ENCODE measurements at places on chromosomes 5 and 9.

DNA sequence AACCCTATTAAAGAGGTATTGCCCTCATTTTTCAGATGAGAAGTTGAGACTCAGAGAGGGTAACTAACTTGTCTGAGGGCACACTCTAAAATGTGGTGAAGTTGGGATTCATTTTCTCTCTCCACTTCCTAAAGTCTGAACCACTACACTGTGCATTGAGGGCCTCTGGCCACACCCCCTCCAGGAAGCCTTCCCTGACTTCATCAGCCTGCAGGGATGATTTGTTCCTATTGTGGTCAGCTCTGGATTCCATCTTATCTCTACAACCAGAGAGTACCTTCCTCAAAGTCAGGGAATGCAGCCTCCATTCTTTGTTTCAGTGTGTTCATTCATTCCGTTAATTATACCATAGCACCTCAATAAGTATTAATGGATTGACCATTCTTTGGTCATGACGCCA, 356.0 kb upstream of the PANK3 start:
- no peak for DNase-seq
- no peaks in the 10 kb centered on the region for H3K27me3 ChIP-seq

DNA sequence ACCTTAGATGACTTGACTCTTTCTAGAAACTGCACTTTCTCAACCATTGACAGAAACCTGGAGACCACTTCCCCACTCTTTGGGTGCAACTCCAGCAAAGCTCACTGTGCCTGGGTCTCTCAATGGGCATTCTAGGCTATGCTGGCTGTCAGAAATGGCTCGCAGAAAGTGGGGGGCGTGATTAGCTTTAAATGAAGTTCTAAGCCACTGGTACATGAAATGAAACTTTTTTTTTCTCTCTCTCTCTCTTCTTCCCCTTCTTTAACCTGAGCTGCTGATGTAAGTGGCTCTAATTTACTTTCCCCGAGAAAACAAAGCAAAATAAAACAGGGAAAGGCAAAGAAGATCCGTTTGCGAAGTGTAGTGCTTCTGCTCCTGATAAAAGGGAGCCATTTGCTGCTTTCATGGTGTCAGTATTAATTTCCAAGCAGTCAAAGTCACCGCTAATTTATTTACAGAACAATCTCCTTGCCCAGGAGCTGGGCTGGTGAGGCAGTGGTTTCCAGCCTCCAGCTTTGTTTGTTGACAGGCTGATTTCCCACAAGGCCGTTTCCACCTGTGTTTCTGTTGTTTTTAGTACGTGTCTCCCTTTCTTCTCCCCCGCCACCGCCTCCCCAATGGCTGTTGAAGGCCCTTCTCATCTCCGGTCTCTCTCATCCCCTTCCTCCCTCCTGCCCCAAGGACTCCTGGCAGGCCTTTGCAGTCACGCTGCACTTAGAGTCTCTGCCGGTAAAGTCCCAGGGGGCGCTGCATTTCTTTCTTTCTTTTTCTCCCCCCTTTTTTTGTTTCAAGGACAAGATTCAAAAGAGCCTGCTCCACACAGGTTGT, 422.9 kb downstream of the EBF1 start:
- no peaks in the 10 kb centered on the region for H3K27me3 ChIP-seq
- H3K4me1 ChIP-seq, result no peaks in the 10 kb centered on the region
- H3K27ac ChIP-seq, result no peak overlapping the region
- DNase-seq, result no peak
- no peaks in the 10 kb centered on the region for H3K36me3 ChIP-seq
- H3K4me3 ChIP-seq, result no peak overlapping the region

DNA sequence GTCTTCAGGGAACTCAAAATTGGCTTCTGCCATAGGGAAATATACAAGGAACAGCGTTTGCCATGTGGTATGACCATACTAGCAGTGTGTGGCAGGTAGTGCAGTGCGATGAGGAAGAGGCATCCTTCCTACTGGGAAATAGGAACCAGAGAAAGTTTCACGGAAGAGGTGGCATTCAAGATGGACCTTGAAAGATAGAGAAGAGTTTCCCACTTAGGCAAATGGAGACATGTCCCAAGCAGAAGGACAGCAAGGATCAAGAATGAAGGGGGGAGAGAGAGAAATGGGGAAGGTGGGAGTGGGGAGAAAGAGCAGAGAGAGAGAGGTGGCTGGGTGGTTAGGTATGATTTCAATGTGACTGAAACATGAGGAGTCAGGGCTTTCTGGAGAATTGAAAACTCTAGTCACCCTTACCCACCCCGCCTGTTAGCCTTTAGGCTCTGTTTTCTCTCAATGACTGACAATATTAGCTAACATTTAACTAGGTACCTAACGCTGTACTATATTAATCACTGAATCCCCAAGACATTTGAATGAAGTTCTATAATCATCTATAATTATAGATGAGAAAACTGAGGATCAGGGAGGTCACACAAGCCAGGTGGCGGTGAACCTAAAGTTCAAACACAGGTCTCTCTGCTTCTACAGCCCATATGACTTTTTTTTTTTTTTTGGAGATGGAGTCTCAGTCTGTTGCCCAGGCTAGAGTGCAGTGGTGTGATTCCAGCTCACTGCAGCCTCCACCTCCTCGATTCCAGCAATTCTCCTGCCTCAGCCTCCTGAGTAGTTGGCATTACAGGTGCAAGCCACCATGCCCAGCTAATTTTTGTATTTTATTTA, 171.3 kb downstream of the NR3C1 start:
- H3K4me1 ChIP-seq, result no peaks in the 10 kb centered on the region
- no peak overlapping the region for H3K4me3 ChIP-seq
- no peak for DNase-seq
- no peaks in the 10 kb centered on the region for H3K36me3 ChIP-seq
- no peaks in the 10 kb centered on the region for H3K27me3 ChIP-seq
- H3K27ac ChIP-seq, result no peak overlapping the region

DNA sequence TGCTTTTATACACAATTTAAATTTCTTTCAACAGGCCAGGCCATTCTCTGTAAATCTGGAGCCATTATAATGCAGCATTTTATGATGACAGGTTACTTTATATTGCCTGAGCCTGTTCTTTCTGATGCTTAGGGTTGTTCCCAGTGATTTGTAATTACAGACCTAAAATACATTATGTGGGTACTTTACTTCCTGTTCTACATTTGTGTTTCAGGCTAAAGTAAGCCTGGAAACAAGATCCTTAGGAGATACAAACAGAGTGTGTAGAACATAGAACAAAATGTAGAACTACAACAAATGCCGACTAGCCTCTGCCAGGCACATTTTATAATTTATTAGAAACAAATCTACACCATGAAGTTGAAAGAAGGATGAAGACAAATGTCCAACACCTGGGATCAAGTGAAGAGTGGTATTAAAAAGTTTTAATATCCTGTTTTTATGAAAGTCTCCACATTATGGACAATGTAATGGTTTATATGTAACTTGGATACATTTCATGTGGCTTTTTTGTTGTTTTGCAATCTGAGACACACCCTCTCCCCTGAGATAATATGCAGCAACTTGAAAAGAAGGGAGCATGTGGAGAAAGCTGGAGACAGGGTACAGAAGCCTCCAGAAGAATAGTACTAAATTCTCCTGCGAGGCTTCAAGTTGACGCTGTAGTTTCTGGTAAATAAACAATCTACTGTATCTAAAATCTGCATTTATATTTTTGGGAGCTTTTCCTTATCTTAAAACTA, 46.9 kb downstream of the VCAN start:
- no peaks in the 10 kb centered on the region for H3K36me3 ChIP-seq
- no peaks in the 10 kb centered on the region for H3K4me1 ChIP-seq
- no peak for DNase-seq
- H3K4me3 ChIP-seq, result no peak overlapping the region
- no peak overlapping the region for H3K27ac ChIP-seq
- peaks cover under 1% of the 10 kb centered on the region for H3K27me3 ChIP-seq

DNA sequence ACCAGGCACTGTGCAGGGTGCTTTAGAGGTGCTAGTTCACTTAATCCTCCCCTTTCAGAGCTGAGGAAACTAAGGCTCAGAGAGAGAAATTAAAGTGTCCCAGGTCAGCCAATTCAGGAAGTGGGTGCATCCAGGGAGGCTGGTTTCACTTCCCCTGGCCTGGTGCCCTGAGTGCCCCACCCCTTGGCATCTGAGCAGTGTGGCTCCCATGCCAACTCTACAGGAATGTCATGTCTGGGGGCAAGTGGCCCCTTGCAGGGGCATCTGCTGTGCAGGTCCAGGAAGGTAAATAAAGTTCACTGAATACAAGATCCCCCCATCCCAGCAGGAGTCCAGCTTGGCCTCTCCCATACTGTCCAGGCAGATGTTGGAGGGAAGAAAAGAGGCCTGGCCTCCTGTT, 4.4 kb upstream of the N4BP3 start:
- no peaks in the 10 kb centered on the region for H3K36me3 ChIP-seq
- no peak overlapping the region for H3K27ac ChIP-seq
- DNase-seq, result no peak
- no peaks in the 10 kb centered on the region for H3K27me3 ChIP-seq

DNA sequence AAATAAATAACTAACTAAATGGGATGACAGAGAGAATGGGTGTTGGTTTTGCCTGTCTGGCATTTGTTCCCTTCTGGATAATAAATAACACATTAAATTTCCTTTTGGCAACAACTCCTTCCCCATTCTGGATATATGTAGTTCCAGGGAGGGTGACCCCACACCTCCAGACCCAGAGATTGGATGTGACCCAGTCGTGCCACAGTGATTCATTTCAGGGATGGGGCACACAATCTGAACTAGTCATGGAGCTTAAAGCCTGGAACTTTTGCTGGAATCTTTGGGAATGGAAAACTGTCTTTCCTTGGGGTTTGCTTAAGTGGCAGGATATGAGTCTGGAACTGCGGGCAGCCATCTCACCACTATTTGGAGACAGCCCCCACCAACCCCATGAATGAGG, 11.3 kb downstream of the KLF9 start:
- peaks cover 15% of the 10 kb centered on the region for H3K4me1 ChIP-seq
- H3K36me3 ChIP-seq, result no peaks in the 10 kb centered on the region
- H3K4me3 ChIP-seq, result no peak overlapping the region
- no peak overlapping the region for H3K27ac ChIP-seq

GRCh38 chr5:98933445-98934072, 4.8 kb upstream of the CHD1 start:
- no peak for DNase-seq
- no peak overlapping the region for H3K27ac ChIP-seq
- H3K27me3 ChIP-seq, result no peaks in the 10 kb centered on the region
- H3K36me3 ChIP-seq, result no peaks in the 10 kb centered on the region
- peaks cover 6% of the 10 kb centered on the region for H3K4me1 ChIP-seq

GRCh38 chr5:139514486-139514856, 31.9 kb upstream of the STING1 start:
- H3K4me1 ChIP-seq, result peaks cover 7% of the 10 kb centered on the region
- H3K4me3 ChIP-seq, result no peak overlapping the region
- no peaks in the 10 kb centered on the region for H3K36me3 ChIP-seq
- no peaks in the 10 kb centered on the region for H3K27me3 ChIP-seq
- no peak for DNase-seq

GRCh38 chr5:66169534-66169933, 25.4 kb downstream of the SREK1 start:
- H3K27ac ChIP-seq, result no peak overlapping the region
- no peak overlapping the region for H3K4me3 ChIP-seq
- no peaks in the 10 kb centered on the region for H3K4me1 ChIP-seq
- H3K27me3 ChIP-seq, result no peaks in the 10 kb centered on the region
- peaks cover 9% of the 10 kb centered on the region for H3K36me3 ChIP-seq

DNA sequence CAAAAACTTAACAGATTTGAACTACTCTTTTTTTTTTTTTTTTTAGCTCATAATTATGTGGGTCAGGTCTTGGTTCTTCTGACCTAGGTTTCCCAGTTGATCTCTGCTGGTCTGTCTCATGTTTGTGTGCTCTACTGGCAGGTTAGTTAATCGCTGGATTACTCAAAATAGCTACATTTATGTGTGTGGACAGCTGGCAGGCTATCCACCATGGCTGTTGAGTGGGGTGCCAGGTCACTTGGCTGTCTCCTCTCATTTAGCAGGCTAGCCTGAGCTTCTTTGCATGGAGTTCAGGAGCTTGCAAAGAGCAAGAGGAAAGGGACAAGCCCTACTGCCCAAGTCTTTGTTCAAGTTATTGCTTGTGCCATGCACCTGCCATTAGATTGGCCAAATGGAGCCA, 9.3 kb downstream of the ADCY2 start:
- no peak for DNase-seq
- no peaks in the 10 kb centered on the region for H3K36me3 ChIP-seq
- H3K4me3 ChIP-seq, result no peak overlapping the region
- no peaks in the 10 kb centered on the region for H3K4me1 ChIP-seq
- no peak overlapping the region for H3K27ac ChIP-seq

DNA sequence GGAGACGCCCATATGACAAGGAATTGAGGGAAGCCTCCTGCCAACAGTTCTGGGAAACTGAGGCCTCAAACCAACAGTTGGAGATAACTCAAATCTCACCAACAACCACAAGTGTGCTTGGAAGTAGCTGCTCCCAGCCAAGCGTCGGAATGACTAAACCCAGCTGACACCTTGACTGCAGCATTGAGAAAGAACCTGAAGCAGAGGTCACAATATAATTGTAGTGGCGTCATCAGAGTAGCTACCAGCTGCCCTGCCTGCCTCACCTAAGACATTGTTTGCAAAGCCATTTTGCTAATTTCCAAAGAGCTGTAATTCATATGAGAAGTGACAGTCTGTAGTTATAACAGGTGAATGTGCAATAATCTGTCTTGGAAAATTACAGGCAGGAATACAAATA, 40.8 kb upstream of the ANKRD31 start:
- H3K36me3 ChIP-seq, result no peaks in the 10 kb centered on the region
- H3K4me3 ChIP-seq, result no peak overlapping the region
- no peak for DNase-seq

DNA sequence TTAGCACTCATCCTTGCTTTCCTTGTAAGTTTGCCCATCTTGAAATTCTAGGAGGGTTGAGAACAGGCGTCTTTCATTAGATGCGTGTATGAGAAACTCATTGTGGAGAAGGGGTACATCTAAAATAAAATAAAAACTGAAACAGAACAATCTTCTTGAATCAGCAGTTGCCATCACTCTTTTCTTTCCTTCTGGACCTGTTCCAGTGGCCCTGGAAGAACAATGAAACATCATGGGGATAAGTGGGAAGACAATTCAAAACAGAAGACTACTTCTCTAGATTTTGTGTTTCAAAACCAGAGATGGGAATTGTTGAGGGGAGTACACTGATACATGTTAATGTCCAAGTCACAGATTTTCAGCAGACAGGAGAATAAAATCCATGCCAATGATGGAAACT, 59.9 kb downstream of the SLC1A3 start:
- H3K4me1 ChIP-seq, result no peaks in the 10 kb centered on the region
- H3K27me3 ChIP-seq, result no peaks in the 10 kb centered on the region
- H3K36me3 ChIP-seq, result no peaks in the 10 kb centered on the region
- no peak for DNase-seq
- H3K4me3 ChIP-seq, result no peak overlapping the region

GRCh38 chr5:153824909-153825308, 213.8 kb downstream of the FAM114A2 start:
- H3K4me1 ChIP-seq, result no peaks in the 10 kb centered on the region
- DNase-seq, result no peak
- H3K36me3 ChIP-seq, result no peaks in the 10 kb centered on the region
- no peak overlapping the region for H3K27ac ChIP-seq
- H3K27me3 ChIP-seq, result no peaks in the 10 kb centered on the region
- no peak overlapping the region for H3K4me3 ChIP-seq

All from endothelial cell of umbilical vein (primary cell).